Activated CD8-positive, alpha-beta T cell treated with anti-CD3 and anti-CD28 coated beads, Interleukin-2, amount 10 ng/mL, durations not matched to agents 7 days and 5 days (primary cell): ENCODE measurements at places on chromosomes 6 and 20. TPM values are rescaled to one million over a fixed set of nuclear protein-coding genes. Genes with fewer than 3 reads are reported as not detected.
A peak's percentile ranks its signal among the peaks of the same experiment; 100 is the strongest.

- peaks cover 5% of the 10 kb centered on the region for H3K36me3 ChIP-seq
- no peak for DNase-seq
- no peak overlapping the region for H3K27ac ChIP-seq
- no peaks in the 10 kb centered on the region for H3K27me3 ChIP-seq
- H3K4me1 ChIP-seq: no peaks in the 10 kb centered on the region
- H3K4me3 ChIP-seq: no peak overlapping the region
Observed at GRCh38 chr20:25213566-25214425, 18.3 kb downstream of the ENTPD6 start.

- H3K27ac ChIP-seq: no peak overlapping the region
- no peaks in the 10 kb centered on the region for H3K4me1 ChIP-seq
- no peaks in the 10 kb centered on the region for H3K36me3 ChIP-seq
- peaks cover 13% of the 10 kb centered on the region for H3K27me3 ChIP-seq
Observed at GRCh38 chr6:33740204-33740608, 6.5 kb downstream of the IP6K3 start.

DNA sequence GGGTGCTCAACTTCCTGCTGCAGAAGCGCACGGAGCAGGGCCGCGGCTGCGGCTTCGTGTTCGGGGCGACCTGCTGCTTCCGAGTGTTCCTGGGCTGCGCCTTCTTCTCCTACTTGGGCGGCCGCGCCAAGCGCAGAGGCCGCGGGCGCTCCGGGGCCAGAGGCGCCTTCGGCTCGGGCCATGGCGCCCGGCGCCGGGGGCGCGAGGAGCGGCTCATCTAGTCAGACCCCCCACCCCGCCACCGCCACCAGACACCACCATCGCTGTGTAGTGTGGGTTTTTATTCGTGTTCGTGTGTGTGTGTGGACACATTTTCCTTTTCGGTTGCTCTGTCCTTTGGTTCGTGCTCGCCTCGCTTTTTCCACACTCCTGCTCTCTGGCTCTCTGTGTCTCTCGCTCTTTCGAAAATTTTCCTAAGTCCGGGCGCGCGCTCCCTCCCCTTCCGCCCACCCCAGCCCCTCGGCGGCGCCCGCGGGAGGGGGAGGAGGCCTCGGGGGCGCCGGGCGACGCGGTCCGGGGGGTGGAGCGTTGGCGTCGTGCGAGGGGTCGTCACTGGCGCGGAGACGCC, 38.1 kb downstream of the GNAS start:
- no peaks in the 10 kb centered on the region for H3K27me3 ChIP-seq
- H3K4me3 ChIP-seq: peak overlapping the region; percentile 93
- peak; percentile 74 for DNase-seq
- H3K4me1 ChIP-seq: peaks cover 48% of the 10 kb centered on the region

The COL12A1 gene
- not detected for total RNA-seq
